NCI-H510A treated with DMSO at 0.1 percent for 48 hours (cell line): ENCODE measurements at places on chromosomes 1 and 21.

GRCh38 chr1:31297277-31298247 is 730 bp downstream of the ZCCHC17 start:
- no peak for DNase-seq

DNA sequence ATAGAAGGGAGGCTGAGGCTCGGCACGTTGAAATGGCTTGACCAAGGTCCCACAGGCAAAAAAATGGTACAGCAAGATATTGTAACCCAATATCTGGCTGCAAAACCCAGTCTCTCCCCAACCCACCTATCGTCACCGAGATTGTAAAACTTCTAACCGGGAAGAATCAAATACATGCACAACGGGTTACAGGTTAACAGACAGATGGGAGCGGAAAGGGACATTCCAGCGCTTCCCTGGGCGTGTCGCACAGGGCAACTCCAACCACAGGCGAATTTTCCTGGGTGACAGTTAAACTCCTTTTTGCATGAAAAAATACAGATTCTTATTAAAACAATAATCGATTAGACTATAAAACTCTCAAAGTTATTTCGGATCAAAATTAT is 31.8 kb upstream of the JUN start:
- peak; percentile 76 for DNase-seq

- no peak for DNase-seq
Measured at GRCh38 chr1:40794048-40794447, 10.5 kb downstream of the KCNQ4 start.

GRCh38 chr1:30984165-30984889 is 75.8 kb upstream of the SDC3 start:
- DNase-seq: no peak

DNA sequence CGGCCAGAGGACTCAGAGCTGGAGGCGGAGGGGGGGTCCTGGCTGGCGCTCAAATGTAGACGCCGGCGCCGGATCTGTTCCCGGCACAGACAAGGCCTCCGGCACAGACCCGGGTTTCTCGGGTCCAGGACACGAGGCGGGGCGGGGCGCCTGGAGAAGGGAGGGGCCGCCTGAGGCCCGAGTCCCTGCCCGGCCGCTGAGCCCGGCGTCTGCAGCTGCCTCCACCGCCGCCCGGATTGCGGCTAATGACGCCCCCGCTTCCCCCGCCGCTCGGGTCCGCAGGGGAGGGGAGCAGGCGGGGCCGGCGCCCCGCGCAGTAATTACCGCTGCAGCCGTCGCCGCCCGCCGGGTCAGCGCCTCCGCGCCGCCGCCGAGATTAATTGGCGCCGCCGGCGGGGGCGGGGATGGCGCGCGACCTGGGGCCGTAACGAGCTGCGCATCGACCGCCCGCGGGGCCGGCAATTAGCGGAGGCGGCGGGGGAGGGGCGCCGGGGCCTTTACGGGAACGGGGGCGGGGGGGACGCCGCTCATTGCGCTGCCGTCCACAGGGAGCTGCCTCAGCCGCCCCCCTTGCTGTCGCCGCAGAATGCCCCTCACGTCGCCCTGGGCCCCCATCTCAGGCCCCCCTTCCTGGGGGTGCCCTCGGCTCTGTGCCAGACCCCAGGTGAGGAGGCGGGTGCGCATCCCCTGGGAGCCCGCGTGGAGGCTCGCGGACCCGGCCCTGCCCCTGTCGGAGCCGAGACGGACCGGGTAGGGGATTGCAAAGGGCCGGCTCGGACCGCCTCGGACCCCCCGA is 17.3 kb downstream of the NOC2L start:
- peak; percentile 64 for DNase-seq

GRCh38 chr1:107698161-107698560 is 266.8 kb downstream of the VAV3 start:
- DNase-seq: no peak
